BJ (cell line): ENCODE measurements at places on chromosomes 3 and 15. TPM values are rescaled to one million over a fixed set of nuclear protein-coding genes. Genes with fewer than 3 reads are reported as not detected.

The GOLGA8K gene
- 0.10 TPM in 1 of 2 replicates, not detected in the other for polyA plus RNA-seq

The GAP43 gene
- polyA plus RNA-seq, result 0.12 and 0.33 TPM in 2 replicates

The CNTN3 gene
- 2.6 and 6.1 TPM in 2 replicates for polyA plus RNA-seq

The CLRN1 gene
- not detected in 2 replicates for polyA plus RNA-seq

The SLC28A2 gene
- not detected in 2 replicates for polyA plus RNA-seq

The GOLGA6L4 gene
- polyA plus RNA-seq, result 0.67 and 0.92 TPM in 2 replicates

The ALS2CL gene
- 3.2 and 7.2 TPM in 2 replicates for polyA plus RNA-seq

The FRMD4B gene
- polyA plus RNA-seq, result 0.09 and 0.18 TPM in 2 replicates

The RTP1 gene
- not detected in 2 replicates for polyA plus RNA-seq

The NR2F2 gene
- 47.0 and 50.0 TPM in 2 replicates for polyA plus RNA-seq

The GP5 gene
- 0.02 TPM in 1 of 2 replicates, not detected in the other for polyA plus RNA-seq

The AQR gene
- 15.3 and 24.7 TPM in 2 replicates for polyA plus RNA-seq

The P2RY13 gene
- not detected in 2 replicates for polyA plus RNA-seq

The CTSH gene
- polyA plus RNA-seq, result 30.9 and 40.2 TPM in 2 replicates

The MRPS11 gene
- polyA plus RNA-seq, result 79.3 and 103 TPM in 2 replicates

The CPLX3 gene
- polyA plus RNA-seq, result not detected in 2 replicates

The SPTSSB gene
- not detected in 2 replicates for polyA plus RNA-seq

The RETNLB gene
- not detected in 2 replicates for polyA plus RNA-seq

The RYR3 gene
- not detected in 2 replicates for polyA plus RNA-seq

The PIGZ gene
- polyA plus RNA-seq, result 3.8 and 7.0 TPM in 2 replicates

The ATP2B2 gene
- polyA plus RNA-seq, result not detected in 2 replicates

The ARPP19 gene
- polyA plus RNA-seq, result 29.3 and 47.8 TPM in 2 replicates

The SPATA16 gene
- not detected in 2 replicates for polyA plus RNA-seq

The PP2D1 gene
- not detected in 2 replicates for polyA plus RNA-seq

The LOXL1 gene
- polyA plus RNA-seq, result 59.1 and 92.9 TPM in 2 replicates

The GATM gene
- polyA plus RNA-seq, result 0.10 and 0.17 TPM in 2 replicates

The GATA2 gene
- polyA plus RNA-seq, result 8.3 and 13.4 TPM in 2 replicates

The CATSPER2 gene
- polyA plus RNA-seq, result 1.1 and 1.9 TPM in 2 replicates

The ADAMTS17 gene
- polyA plus RNA-seq, result not detected in 2 replicates

The CMTM7 gene
- polyA plus RNA-seq, result 12.7 and 13.7 TPM in 2 replicates

The KNG1 gene
- polyA plus RNA-seq, result not detected in 2 replicates

The IL17RE gene
- 2.2 and 4.0 TPM in 2 replicates for polyA plus RNA-seq

The ACKR4 gene
- 26.7 and 42.8 TPM in 2 replicates for polyA plus RNA-seq

The SMARCC1 gene
- polyA plus RNA-seq, result 14.8 and 25.8 TPM in 2 replicates

The MAPKAPK3 gene
- 34.9 and 53.5 TPM in 2 replicates for polyA plus RNA-seq

The GRK7 gene
- not detected in 2 replicates for polyA plus RNA-seq

The GOLGA6L6 gene
- not detected in 2 replicates for polyA plus RNA-seq

The RHCG gene
- not detected in 2 replicates for polyA plus RNA-seq

The GRAMD2A gene
- polyA plus RNA-seq, result 0.17 and 0.21 TPM in 2 replicates

The LPP gene
- polyA plus RNA-seq, result 33.3 and 60.0 TPM in 2 replicates

The FBXO45 gene
- 2.2 and 5.1 TPM in 2 replicates for polyA plus RNA-seq
